RPMI7951 (cell line): ENCODE measurements at places on chromosomes 13 and 19. TPM values are rescaled to one million over a fixed set of nuclear protein-coding genes. Genes with fewer than 3 reads are reported as not detected.
A peak's percentile ranks its signal among the peaks of the same experiment; 100 is the strongest.

GRCh38 chr19:15441317-15441716, 8.4 kb downstream of the WIZ start:
- no peak for DNase-seq

- no peak for DNase-seq
These were observed 428.5 kb upstream of the NBEA start for GRCh38 chr13:34513526-34513925.

GRCh38 chr13:44930963-44931623, 58.2 kb downstream of the NUFIP1 start:
- DNase-seq = peak; percentile 72

Gene NLRP7
- total RNA-seq = not detected in 2 replicates

Gene DCLK1
- total RNA-seq = 0.20 and 0.24 TPM in 2 replicates
